Testis (tissue), 5 donors: ENCODE measurements at places on chromosomes 3 and 15. TPM values are rescaled to one million over a fixed set of nuclear protein-coding genes. Genes with fewer than 3 reads are reported as not detected.

The KLHL6 gene
- 1.5 TPM for total RNA-seq

The KLF15 gene
- 32.0 TPM for total RNA-seq

The LYZL4 gene
- 28.7 TPM for total RNA-seq

The FETUB gene
- total RNA-seq: not detected

The PLA2G4E gene
- total RNA-seq: 0.71 TPM

The PARP3 gene
- total RNA-seq: 17.5 TPM

The CHRNA7 gene
- 24.5 TPM for total RNA-seq

The CCR3 gene
- total RNA-seq: not detected

The MORC1 gene
- 19.4 TPM for total RNA-seq

The CCRL2 gene
- total RNA-seq: 0.31 TPM

The MCCC1 gene
- 35.9 TPM for total RNA-seq

The PRKAR2A gene
- total RNA-seq: 52.2 TPM

The CLDN16 gene
- 0.55 TPM for total RNA-seq

The P3H2 gene
- 10.1 TPM for total RNA-seq

The PAQR5 gene
- 0.31 TPM for total RNA-seq

The ZNF662 gene
- 23.5 TPM for total RNA-seq

The CNTN3 gene
- 3.7 TPM for total RNA-seq

The GOLGA8H gene
- total RNA-seq: 13.1 TPM

The CHRFAM7A gene
- 27.1 TPM for total RNA-seq

The CAMKV gene
- 1.2 TPM for total RNA-seq

The RCCD1 gene
- 17.5 TPM for total RNA-seq
